Tibial nerve (tissue), 4 donors: ENCODE measurements at places on chromosomes 2 and 18.

- no peak for DNase-seq
- no peaks in the 10 kb centered on the region for H3K4me1 ChIP-seq
- H3K4me3 ChIP-seq = no peak overlapping the region
- no peak overlapping the region for H3K27ac ChIP-seq
- no peaks in the 10 kb centered on the region for H3K27me3 ChIP-seq
Measured at GRCh38 chr2:158756331-158756730, 38.8 kb upstream of the DAPL1 start.

- H3K4me1 ChIP-seq = no peaks in the 10 kb centered on the region
- no peak overlapping the region for H3K4me3 ChIP-seq
- DNase-seq = no peak
- no peak overlapping the region for H3K27ac ChIP-seq
- no peaks in the 10 kb centered on the region for H3K27me3 ChIP-seq
Measured at GRCh38 chr2:213296270-213296669, 12.0 kb downstream of the SPAG16 start.

DNA sequence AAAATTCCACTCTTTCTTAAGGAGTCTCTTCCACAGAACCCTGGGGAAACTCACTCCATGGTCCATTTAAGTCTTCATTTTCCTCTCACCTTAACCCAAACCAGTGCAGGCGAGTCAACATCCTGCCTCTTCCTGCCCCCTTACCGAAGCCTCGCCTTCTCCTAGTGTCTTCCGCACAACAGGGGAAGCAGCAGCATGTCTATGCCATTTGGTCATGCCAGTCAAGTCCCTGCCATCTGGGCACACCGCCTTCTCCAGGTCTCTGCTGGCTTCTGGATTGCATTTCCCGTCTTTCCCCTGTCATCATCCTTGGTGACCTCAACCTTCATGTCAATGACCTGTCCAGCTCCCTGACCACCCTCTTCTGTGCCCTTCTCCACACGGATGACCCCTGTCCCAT, 77.3 kb upstream of the FZD7 start:
- H3K36me3 ChIP-seq = no peaks in the 10 kb centered on the region
- H3K4me1 ChIP-seq = peaks cover 18% of the 10 kb centered on the region
- H3K27ac ChIP-seq = no peak overlapping the region
- no peak overlapping the region for H3K4me3 ChIP-seq

- H3K27ac ChIP-seq = no peak overlapping the region
- H3K36me3 ChIP-seq = no peaks in the 10 kb centered on the region
- DNase-seq = no peak
- no peaks in the 10 kb centered on the region for H3K27me3 ChIP-seq
Measured at GRCh38 chr2:2926858-2927175, 450.8 kb downstream of the EIPR1 start.
